Fibroblast of pulmonary artery (primary cell): ENCODE measurements at places on chromosomes 2 and 18.

- DNase-seq: no peak
Measured at GRCh38 chr18:69432847-69433246, 32.2 kb downstream of the DOK6 start.

DNA sequence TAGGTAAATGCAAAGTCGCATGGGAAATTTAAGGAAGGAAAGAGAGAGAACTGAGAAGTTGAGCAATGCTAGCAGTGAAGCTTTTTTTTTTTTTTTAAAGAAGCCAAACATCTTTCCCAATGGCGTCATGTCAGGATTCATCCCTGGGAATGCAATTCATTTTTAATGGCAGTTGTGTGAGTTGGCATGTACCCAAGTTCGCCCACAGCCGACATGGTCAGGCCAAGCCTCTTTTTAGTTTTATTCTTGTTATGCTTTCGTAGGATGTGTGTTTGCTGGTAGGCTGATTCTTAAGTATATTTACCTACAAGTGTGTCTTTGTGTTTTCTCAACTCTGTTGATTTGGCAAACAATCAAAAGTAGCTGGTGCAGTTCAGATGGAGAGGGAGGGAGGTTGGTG, 127.6 kb upstream of the ITGA6 start:
- DNase-seq: peak; percentile 56

GRCh38 chr2:63875131-63875527, 33.4 kb downstream of the UGP2 start:
- no peak for DNase-seq

DNA sequence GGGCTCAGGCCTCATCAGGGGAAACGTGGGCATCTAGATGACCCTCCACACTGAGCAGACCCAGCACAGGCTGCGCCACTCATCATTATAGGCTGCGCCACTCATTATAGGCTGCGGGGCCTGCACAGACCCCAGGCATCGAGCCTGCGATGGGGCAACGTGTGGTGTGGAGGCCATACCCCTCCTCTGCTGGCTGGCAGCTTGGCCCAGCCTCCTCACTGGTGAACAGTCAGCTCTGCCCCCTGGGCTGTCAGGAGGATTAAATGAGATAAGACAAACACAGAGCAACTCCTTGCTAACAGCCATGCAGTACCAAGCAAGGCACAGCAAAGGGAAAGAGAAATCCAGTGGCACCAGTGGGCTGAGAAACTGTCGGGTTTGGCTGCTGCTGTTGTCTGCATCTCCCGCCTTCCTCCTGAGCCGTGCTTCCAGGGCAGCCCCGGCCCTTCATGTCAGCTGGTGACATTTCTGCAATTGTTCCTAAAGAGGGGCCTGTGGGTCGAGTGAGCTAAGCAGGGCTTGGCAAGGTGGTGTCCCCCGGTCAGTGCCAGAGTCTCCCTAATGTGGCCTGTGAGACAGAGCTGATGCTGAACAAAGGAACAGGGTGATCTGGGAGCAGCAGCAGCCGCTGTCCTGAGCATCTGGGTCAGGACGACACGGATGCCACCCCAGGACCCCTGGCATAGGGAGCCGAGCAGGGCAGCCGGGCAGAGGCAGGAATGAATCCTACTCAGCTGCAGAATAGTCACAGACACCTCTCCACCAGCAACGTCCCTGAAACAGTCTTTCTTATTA, 48.7 kb downstream of the RRM2 start:
- no peak for DNase-seq
